ENCODE measurements at places on chromosomes 16 and 17.
A peak's percentile ranks its signal among the peaks of the same experiment; 100 is the strongest.

GRCh38 chr17:63405741-63406261 is 40.3 kb downstream of the CYB561 start:
- peak; percentile 70 for DNase-seq

- no peak for DNase-seq
Observed at GRCh38 chr17:18326039-18326438, 10.9 kb downstream of the SMCR8 start.

- peak; percentile 34 for DNase-seq
Observed at GRCh38 chr16:22743401-22743800, 70.6 kb upstream of the HS3ST2 start.

- DNase-seq = no peak
Observed at GRCh38 chr17:21016826-21017225, 26.0 kb downstream of the USP22 start.

GRCh38 chr16:54275956-54276355 is 10.6 kb downstream of the IRX3 start:
- DNase-seq = no peak

GRCh38 chr16:77888871-77889270 is 100.5 kb downstream of the VAT1L start:
- DNase-seq = no peak

- no peak for DNase-seq
Observed at GRCh38 chr17:47717979-47718621, 14.9 kb upstream of the TBX21 start.

- no peak for DNase-seq
Observed at GRCh38 chr16:49521734-49522325, 148.2 kb downstream of the C16orf78 start.

All from inflammatory macrophage (primary cell).